ENCODE measurements at places on chromosomes 1 and 21. TPM values are rescaled to one million over a fixed set of nuclear protein-coding genes. Genes with fewer than 3 reads are reported as not detected.

DNA sequence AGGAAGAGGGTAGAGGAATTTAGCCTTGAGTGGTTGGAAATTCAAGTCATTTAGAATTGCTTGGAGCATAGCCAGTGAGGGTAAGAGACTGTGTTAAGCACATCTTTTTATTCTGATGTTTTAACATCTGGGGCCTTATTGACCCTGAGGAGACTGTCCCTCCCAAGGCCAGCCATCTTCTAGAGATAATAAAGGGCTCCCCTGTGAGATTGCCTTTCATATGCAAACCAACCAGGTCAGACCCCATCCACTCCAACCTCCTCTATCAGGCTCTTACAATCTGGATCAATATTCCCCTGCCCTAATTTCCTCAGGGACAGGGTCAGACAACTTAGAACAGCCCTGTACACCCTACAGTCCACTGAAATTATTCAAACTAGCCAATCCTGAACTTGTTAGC, 93.8 kb downstream of the ATP1B1 start:
- DNase-seq: no peak

- DNase-seq: no peak
These were observed 71.3 kb upstream of the CNTN2 start for GRCh38 chr1:204971517-204972336.

- peak; percentile 72 for DNase-seq
These were observed 14.0 kb upstream of the ALX3 start for GRCh38 chr1:110084227-110085078.

DNA sequence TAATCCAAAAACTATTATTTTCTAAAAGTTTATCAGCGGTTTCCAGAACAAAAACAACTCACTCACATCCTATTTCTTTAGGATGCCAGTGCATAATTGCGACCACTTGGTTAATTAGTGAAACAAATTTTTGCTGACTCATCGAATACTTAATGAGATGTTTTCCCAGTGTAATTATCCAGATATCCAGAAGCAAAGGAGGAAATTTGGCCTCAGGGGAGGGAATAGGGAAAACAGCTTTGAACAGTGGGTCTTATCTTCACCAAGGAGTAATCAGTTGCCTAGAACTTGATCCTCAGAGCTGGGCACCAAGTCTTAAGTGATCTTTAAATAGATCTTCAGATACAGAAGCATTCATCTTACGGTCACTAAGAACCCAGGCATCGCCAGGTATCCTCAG, 24.3 kb downstream of the STYXL2 start:
- DNase-seq: no peak

DNA sequence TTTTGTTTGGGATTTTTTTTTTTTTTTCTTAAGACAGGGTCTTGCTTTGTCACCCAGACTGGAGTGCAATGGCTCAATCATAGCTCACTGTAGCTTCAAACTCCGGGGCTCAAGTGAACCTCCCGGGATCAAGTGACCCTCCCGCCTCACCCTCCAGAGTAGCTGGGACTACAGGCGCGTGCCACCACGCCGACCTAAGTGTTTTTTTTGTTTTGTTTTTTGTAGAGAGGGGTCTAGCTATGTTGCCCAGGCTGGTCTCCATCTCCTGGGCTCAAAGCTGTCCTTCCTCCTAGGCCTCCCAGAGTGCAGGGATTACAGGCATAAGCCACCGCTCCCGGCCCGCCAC, 776 bp downstream of the HLCS start:
- no peak for DNase-seq

DNA sequence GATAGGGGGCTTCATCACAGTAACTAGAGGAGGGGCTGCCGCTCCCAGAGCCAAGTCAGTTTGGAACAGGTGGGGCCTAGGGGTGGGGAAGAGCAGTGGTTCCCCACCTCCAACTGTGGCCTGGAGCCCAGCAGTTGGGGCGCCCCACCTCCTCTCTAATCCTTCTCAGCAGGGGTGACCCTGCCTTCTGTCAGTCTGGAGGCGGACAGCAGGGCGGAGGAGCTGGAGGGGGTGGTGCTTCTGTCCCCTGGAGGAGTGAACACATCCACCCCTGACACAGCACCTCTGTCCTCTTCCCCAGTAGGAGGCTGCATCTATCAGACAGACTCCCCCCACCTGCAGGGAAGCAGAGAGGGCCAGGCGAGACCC, 73.8 kb downstream of the MRPL37 start:
- no peak for DNase-seq

DNA sequence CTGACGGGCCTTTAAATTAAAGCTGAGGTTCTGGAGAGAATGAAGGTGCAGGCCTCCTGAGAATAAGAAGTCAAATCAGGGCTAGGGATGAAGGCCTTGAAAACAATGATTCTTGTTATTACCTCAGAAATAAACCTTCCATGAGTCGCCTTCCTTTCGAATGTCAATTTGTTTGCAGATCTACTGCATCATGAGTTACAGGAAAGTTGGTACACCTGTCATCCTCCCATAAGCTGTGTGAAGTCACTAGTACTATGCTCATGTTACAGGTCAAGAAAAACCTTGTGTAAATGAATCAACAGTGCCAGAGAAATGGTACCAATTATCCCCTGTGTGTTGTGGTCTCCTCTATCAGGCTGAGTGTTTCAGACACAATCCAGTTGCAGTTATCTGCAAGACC, 281.2 kb upstream of the PLXNA2 start:
- no peak for DNase-seq

- no peak for DNase-seq
These were observed 421.7 kb upstream of the CHRM3 start for GRCh38 chr1:238964631-238965030.

DNA sequence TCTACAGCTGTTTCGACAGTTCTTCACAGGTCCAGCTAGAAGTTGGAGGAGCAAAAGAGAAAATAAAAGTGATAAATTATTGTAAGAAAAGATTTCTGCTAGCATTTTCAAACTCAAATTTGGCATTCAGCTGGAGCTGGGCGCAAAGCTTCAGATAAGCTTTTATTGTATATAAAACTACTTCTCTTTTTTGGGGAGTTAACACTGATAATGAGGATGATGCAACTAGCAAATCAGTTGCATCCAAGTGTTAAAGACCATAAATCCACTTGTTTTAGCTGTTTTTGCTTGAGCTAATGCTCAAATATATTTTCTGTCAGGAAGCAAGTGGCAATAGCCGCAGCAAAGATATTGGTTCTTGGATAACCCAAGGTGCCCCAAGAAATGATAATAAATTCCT, 127.1 kb upstream of the PKN2 start:
- DNase-seq: no peak

DNA sequence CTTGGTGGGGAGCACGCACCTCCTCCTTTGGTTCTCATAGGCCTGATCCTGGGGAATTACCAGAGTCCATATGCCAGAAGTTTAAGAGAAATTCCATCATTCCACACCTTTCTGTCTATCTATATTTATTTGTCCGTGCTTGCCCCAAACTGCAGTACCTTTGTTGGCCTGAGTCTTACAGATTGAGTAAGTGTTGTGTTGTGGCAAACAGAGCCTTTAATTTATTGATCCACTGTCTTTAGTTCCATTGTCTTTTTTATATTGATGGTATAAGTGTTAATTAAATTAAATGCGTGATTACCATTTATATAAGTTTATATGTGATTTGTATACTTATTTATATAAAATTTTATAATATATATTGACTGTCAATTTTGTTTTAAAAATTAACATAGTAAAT, 4.9 kb downstream of the SH3BGR start:
- no peak for DNase-seq

DNA sequence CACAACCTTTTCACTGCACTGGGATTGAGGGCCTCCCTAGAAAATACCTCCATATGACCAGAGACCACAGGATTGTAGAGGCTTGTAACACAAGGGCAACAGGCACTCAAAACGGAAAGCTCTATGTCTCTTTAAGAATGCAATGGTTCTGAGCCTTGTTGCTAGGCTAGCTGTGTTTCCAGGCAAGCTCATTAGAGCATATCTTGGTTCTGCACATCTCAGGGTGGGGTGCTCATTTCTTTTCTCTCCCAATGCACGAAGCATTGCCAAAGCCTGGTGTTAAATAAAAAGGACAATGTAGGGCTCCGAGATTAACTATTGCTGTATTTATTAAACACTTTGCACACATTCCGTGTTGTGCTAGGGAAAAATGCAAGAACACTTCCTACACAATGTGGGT, 315.9 kb downstream of the PRDM2 start:
- no peak for DNase-seq

FAM151A gene
- 0.22 TPM for polyA plus RNA-seq

GRCh38 chr1:186519982-186520381, 59.1 kb upstream of the PDC start:
- DNase-seq: no peak

- DNase-seq: no peak
These were observed 1.6 kb downstream of the TMEM52 start for GRCh38 chr1:1917304-1917976.

SLC2A5 gene
- polyA plus RNA-seq: 6.2 TPM

DNA sequence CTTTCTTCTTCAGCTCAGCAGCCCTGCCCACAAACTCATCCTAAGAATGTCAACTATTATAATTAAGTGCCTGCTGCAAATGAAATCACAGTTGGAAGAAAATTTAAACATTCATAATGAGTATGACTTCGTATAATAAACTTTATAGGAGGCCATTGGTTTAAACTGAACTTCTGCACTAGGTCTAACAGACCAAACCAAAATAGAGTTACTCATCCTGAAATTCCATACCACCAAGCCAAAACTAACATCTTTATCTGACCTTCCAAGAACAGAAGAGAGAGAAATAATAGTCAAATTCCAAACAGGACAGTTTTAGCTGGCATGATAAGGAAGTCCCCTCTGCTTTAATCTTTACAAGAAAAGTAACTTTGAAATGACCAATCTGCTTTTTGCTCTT, 472.4 kb upstream of the PRMT6 start:
- no peak for DNase-seq

OVAAL gene
- 0.17 TPM for polyA plus RNA-seq

Data from spinal cord (tissue), 10 donors.